Activated CD4-positive, alpha-beta T cell treated with anti-CD3 and anti-CD28 coated beads, Interleukin-2, amount 50 U/mL, for 24 hours (primary cell): ENCODE measurements at places on chromosomes 13 and 19.

DNA sequence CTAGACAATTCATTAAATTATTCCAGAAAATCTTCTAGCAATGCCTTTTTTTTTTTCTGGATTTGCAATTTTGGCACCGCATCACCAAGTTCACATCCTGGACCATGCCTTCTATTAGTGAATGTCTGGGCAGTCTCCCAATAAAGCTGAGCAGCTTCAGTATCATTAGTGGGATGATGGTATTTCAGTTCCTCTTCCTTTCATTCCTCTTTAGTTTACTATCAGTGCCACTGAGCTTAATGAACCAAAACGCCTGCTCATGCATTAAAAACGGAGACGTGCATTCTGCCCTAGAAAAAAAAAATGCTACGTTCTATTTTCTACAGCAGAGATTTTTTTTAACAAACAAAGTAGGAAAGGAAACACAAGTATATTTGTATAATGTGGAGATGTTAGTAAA is 343.0 kb downstream of the PCDH9 start:
- DNase-seq: no peak

- DNase-seq: no peak
These were observed 903.9 kb downstream of the UQCRFS1 start for GRCh38 chr19:28309070-28309469.

DNA sequence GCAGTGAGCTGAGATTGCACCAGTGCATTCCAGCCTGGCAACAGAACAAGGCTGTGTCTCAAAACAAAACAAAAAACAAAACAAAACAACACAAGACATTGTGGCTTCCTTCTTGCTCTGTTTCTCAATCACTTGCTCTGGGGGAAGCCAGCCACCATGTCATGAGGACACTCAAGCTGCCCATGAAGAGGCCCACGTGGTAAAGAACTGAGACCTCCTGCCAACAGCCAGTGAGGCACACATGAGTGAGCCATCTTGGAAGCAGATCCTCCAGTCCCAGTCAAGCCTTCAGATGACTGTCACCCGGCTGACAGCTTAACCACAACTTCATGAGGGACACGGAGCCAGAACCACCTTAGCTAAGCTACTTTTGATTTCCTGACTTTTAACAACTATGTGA is 25.2 kb downstream of the CPT1C start:
- no peak for DNase-seq

- DNase-seq: no peak
These were observed 48.1 kb upstream of the SERPINE3 start for GRCh38 chr13:51291341-51291740.

GRCh38 chr13:35797244-35797643 is 320.8 kb upstream of the MAB21L1 start:
- DNase-seq: no peak

DNA sequence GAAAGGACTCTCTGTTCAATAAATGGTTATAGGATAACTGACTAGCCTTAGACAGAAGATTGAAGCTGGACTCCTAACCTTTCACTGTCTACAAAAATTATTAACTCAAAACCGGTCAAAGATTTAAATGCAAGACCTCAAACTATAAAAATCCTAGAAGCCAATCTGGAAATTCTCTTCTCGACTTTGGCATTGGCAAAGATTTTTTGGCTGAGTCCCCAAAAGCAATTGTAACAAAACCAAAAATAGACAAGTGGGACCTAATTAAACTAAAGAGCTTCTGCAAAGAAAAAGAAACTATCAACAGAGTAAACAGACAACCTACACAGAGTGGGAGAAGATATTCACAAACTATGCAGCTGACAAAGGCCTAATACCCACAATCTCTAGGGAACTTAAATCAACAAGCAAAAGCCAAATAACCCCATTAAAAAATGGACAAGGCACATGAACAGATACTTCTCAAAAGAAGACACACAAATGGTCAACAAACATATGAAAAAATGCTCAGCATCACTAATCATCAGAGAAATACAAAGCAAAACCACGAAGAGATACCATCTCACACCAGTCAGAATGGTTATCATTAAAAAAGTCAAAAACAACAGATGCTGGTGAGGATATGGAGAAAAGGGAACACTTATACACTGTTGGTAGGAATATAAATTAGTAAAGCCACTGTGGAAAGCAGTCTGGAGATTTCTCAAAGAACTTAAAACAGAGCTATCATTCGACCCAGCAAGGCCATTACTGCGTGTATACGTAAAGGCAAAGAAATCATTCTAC is 266.3 kb downstream of the DNAJC15 start:
- DNase-seq: no peak

GRCh38 chr13:102710261-102710679 is 15.4 kb upstream of the METTL21C start:
- DNase-seq: no peak

DNA sequence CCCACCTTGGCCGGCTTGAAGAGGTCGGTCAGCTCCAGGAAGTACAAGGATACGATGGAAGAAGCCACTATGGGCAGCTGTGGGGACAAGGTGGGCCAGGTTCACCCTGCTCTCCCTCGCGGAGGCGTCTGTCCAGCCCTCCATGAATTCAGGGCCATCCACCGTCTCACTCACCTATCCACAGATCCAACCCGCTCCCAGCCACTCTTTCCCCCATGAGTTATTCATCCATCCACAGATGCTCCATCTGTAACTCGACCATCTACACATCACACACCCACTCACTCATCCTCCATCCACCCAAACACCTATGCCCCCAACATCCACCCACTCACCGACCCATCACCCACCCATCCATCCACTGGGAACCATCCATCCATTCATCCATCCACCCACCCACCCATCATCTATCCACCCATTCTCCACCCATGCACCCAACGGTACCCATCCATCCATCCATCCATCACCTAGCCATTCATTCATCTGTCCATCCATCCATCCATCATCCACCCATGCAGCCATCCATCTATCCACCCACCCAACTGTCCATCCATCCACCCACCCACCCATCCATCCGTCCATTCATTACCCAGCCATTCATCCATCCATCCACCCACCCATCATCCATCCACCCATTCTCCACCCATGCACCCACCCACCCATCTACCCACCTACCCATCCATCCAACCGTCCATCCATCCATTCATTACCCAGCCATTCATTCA is 5.8 kb downstream of the PLPPR3 start:
- no peak for DNase-seq

DNA sequence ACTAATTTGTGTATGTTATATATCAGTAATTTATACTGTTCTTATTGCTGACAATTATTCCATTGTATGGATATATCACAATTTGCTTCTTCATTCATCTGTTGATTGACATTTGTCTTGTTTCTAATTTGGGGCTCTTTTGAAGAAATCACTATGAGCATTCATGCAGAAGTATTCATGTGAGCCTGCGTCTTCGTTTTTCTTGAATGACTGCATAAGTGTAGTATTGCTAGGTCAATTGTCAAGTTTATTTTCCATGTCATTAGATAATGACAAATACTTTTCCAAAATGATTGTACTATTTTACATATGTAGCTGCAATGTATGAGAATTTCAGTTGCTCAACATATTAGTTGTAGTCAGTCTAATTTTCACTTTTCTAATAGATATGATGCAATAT is 1796.9 kb downstream of the SLITRK5 start:
- DNase-seq: no peak
